NCI-H187 treated with DMSO at 0.1 percent for 48 hours (cell line): ENCODE measurements at places on chromosomes 7 and 10.

- no peak for DNase-seq
Observed at GRCh38 chr7:127678947-127679346, 27.0 kb downstream of the SND1 start.

GRCh38 chr10:260819-261429 is 125.7 kb downstream of the ZMYND11 start:
- DNase-seq, result no peak

DNA sequence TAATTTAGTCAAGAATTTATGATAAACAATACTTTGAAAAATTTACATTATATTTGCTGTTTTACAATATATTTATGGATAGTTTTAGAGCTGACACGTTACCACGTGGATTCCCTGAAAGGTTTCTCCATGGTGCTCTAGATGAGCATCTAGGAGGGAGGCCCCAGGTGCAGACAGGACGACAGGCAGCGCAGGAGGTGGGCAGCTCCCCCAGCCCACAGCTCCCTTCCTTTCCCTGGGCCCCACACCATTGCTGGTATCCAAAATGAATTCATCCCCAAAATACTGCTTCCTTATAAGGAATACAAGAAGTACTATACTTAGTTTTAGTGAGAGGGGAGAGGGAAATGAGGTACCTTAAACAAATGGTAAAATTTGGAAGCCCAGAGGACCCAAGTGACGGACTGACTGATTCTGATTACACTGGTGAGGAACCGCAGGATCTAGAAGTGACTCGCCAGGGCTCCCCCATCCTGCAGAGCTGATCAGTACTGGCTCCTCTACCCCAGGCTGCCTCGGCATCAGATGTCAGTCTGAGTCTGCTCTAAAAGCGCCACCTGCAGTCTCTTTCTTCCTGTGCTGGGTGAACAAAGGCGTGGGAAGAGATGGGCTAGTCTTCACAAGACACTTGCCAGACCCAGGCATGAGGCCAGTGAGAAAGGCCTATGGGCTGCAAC is 89.2 kb downstream of the DLG5 start:
- DNase-seq, result peak; percentile 15

GRCh38 chr7:92953657-92954056 is 117.3 kb upstream of the CDK6 start:
- no peak for DNase-seq

GRCh38 chr10:11853468-11853867 is 30.3 kb downstream of the PROSER2 start:
- DNase-seq, result no peak

DNA sequence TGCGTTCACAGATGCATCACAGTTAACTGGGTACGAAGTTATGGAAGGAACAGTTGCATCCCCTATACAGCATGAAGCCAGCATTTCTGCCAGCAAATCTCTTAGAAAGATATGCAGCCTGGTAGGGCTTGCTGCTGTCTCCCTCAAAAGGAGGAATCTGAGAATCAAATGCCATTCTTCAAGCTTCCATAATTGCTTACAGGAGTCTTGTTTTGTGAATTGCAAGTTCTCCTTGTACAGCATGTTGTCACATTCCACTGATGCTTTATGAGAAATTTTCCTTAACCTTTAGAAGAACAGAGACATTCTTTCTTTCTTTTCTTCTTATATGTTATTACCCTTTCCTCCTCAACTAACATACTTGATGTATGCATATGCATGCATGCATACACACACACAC is 134.6 kb downstream of the CHRM2 start:
- DNase-seq, result no peak

DNA sequence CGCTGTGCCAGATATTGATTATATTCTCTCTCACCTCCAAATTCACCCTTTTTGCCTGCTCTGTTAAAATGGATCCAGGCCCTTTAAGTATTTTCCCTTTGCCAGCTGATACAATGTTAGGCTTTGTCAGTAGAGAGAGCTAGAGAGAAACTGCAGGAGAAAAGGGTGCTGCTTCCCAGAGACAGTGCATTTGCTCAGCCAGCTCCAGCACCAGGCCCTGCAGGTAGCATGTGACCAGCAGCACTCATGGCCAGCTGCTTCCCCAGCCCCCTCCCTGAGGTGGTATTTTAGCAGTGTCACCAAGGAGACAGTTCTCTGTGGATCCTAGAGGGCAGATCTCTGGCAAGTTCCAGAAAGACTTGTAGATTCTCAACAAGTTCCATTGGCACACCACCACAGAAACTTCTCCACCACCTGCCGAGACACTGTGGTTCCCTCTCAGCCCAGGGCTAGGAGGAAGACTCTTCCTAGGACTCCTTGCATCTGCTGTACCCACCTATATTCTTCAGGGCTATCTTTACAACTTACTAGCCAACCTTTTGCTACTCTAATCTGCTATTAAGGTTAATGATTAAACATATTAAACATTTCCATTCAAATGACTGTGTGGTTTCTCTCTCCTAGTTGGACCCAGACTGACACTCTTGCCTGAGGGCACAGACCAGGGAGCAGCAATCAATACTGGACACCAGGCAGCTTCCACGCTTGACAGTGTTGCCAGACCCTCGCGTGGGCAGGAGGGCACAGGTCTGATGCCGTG is 35.6 kb upstream of the ADAM12 start:
- no peak for DNase-seq

- no peak for DNase-seq
Observed at GRCh38 chr10:93991596-93992284, 2.0 kb upstream of the PLCE1 start.

GRCh38 chr7:66832531-66833351 is 88.3 kb upstream of the TMEM248 start:
- no peak for DNase-seq

DNA sequence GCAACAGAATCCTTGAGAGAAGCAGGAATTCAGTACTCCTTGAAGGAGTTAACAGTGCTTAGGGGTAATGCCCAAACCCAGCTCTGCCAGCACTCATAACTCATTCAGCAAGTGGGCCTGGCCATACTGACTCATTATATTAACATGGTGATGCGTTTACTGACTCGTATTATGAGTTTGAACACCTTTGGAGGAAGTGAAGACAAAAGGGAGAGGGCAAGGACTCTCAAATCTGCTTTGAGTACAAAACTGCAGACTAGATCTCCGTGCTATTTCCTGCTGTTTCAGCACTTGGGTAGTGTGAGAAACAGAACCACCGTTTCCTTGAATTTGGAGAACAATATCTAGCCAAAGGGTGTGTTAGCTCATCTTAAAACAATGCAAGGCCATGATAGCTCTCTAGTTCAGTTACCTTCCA is 30.8 kb downstream of the SLC16A9 start:
- DNase-seq, result no peak

DNA sequence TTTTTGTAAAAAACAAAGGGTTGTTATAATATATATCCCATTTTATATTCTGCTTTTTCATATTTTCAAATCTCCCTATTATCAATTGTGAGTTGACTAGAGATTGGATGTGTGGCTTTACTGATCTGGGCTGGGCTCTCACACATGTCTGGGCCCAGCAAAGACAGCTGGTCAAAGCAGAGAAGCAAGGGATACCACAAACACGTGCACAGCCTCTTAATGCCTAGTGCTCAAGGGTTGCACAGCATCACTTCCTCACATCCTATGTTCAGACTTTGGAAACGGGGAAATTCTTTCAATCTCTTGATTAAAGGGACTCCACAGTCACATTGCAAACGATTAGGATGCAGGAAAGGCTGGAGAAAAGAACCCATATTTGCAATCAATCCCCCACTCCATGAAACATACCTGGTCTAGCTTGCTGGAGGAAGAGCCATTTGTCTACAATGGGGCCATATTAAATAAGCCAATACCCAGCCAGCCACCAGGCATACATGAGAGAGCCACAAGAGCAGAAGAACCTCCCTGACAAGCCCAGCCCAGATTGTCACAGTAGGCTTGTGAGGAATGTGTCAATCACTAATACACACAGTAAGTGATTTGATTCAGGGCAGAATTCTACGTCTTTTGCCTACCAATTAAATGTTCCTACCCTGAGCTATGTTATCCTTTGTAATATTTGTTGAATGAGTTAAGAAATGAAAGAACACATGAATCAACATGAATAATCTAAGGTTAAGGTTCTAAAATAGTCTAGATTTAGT is 431.2 kb downstream of the TNS3 start:
- DNase-seq, result no peak

DNA sequence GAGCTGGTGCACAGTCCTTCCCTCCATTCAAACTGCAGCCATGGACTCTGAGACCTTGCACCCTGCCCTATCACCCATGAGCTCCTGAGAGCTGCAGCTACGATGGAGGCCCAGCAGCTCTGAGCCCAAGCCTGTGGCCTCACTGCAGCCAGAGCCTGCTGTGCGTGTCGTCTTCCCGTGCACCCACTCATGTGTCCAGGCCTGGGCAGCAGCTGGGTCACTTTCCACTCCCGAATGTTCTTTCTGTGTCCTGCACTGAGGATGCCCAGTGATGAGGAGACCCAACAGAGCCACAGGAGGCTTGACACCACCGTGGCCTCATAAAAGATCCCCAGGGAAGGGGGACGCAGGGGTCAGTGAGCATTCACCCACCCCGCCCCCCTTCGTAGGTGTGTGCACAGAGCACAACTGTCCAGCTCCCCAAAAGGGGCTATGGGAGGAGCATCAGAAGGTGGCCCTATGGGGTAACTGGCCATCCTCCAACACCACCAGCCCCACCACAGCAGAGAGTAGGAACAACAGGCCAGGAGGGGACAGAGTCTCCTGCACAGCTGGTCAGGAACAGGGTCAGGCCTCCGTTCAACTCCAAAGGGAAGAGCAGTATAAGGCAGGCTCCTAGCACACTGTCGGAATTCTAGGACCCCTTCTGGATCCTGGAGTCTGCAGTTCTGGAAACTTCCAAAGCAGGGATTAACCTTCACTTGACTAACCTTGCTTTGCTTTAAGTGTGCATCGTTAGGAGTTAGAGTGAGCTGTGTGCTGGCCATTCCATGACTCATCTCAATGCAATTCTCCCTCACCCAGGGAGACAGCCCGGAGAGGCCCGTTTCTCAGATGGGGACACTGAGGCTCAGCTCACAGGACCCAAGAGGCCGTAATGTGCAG is 52.6 kb downstream of the RASGEF1A start:
- no peak for DNase-seq

DNA sequence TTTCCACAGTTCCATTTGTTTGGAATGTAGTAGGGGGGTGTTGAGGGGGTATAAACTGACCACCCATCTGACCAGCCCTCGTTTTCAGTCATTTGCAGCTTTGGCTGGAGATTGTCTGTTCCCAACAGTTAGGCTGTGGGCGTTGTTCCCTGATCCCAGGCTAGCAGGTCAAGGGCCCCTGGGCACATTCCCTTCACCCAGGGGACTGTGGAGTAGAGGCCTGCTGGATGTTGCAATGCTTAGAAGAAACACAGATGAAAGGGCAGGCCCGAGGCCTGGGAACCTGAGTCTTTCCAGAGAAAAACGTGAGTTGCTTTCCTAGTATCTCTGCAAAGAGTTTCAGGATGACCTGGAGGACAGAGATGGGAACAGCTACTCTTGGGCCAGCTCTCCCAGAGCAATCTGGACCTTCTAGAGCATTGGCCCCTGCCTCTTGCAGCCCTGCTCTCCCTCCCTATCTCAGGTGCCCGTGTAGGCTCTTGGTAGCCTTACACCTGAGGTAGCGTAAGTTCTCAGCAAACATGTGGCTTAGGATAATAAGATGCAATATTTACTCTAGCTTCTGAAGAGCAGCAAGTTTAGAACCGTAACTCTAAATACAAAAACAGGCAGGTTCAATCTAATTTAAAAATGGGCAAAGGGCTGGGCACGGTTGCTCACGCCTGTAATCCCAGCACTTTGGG is 99.4 kb upstream of the EFCAB10 start:
- DNase-seq, result no peak

DNA sequence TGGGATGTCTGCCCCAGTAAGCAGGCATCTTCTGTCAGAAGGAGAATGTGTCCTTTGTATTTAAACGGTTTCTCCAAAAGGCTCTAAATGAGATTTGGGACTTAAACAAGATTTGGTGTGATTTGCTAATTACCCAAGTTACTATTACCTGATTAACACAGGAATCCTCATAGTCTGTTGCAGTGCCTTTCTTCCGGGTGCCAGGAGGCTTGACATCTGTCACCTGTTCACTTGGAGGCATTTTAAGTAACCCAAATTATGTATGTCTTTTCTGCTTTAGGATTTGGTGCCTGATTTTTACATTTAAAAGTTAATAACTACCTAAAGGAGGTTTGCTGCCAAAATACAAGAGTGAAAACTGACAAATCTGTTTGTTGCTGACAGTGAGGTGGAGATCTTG is 587.9 kb upstream of the GALNT17 start:
- no peak for DNase-seq

DNA sequence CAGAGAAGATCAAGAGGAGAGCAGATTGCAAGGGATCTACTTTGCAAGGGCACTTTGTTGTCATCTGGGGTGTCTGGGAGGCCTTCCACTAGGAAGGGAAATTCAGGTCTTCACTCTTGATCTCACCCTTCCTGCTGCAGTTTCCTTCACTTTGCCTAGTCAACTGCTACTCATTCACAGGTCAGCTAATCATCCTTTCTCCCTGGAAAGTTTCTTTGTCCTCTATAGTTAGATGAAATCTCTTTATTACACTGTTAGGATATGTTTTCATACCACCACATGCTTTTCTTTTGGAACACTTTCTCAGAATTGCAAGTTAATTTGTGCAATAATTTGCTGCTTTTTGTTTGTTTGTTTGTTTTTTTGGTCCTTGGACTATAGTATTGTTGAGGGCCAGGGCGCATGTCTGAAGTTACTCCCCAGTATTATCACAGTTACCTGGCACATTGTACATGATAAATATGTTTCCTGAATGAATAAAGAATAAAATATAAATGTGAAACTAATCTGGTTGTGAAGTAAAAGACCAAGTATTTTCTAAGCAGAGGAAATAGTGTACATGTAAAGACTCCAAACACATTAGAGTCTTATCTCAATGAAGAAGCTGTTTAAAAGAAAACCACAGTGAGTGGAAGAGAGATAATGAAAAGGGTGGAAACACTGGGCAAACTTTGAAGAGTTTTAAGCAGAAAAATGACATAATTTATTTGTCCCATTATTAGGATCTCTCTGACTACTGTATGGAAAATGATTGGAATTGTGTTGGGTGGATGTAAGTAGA is 139.9 kb upstream of the DGKB start:
- no peak for DNase-seq
